ENCODE measurements at places on chromosomes 12 and 14.

DNA sequence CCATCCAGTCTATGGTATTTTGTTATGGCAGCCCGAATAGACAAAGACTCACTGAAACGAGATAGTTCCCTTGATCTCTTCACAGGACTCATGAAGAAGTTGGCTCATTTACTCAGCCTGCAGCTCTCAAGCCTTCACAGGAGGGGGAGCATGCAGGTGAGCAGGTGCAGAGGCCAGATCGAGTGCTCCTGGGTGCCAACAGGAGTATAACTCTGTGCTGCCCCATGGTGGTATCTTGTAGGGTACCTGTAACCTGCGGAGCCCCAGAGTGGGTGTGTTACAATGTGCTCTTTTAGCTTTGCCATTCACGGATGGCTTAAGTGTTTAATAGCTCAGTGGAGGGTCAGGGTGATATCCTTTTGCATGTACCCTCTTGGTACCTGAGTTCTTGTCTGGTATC lies 159.5 kb downstream of the METTL25 start:
- no peak for DNase-seq

DNA sequence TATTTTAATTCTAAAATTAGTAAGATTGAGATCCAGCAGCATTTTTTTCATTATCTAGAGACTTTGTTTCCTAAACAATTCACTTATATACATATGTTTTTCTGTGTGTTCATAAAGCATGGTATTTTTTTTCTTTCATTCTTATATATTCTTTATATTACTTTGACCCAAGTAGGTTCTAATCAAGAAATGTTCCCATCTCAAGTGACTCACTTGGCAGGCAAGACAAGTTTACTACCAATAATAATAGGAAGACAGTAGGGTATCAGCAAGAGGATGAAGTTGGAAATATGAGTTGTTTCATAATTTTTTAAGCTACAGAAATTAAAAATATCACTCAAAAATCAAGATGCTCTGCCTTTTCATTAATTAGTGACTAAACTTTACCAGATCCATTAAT lies 613.4 kb upstream of the ATP2B1 start:
- no peak for DNase-seq

GRCh38 chr12:91804533-91804932 lies 341.1 kb downstream of the BTG1 start:
- no peak for DNase-seq

- DNase-seq: no peak
Observed at GRCh38 chr12:47835831-47836155, 16.1 kb upstream of the HDAC7 start.

DNA sequence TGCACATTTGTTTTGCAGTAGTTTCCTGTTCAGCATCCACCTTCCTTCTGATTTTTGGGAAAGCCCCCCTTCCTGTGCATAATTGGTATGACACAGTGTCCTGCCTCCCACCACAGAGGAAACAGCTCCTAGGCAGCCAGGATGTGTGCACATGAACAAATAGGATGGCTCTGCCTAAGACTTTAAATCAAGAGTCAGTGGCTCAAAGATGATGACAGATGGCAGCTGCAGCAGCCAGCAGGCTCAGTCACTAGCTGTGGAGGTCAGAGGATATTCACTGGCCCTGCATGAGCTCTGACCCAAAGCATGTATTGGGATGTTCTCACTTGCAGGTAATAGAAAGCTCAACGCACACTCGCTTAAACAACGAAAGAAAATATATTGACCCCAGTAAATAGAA lies 90.3 kb downstream of the KCNK10 start:
- no peak for DNase-seq
